ENCODE measurements at places on chromosomes 2 and 18.

GRCh38 chr18:27353273-27353672 lies 168.2 kb upstream of the CHST9 start:
- no peak for DNase-seq

DNA sequence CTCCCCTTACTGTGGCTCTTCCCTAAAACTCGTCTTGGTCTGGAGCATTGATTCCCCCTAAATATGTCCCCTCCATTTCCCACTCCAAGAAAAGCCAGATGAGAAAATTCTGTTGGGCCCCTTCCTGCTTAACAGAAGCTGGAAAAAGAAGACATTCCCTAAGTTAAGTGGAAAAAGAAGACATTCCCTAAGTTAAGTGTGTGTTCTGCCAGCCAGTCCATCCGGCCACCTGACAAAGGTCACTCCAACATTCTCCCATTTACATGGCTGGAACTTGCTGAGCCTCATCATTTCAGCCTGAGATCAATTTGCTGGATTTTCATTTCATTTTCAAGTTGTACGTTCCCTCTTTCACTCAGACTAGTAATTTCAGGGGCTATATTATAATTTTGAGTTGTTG lies 52.0 kb downstream of the LYPD1 start:
- no peak for DNase-seq

- DNase-seq, result no peak
These were observed 23.8 kb upstream of the TXNDC2 start for GRCh38 chr18:9861933-9862332.

DNA sequence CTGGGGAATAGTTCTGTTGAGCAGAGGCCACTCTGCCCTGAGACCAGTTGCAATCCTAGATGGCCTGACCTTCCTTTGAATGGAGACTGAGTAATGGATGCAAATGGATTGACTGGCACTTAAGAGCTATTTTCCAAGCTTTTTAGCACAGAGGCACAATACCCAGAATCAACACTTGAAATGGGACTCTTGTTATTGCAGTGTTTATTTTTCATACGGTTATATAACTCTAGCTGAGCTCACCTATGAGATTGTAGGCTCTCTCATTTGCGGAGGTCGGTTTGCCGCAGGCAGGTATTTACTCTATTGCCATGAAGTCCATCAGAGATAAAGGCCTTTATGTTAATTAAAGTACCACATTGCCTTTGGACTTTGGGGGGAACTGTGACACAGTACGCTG lies 422.3 kb upstream of the CELF4 start:
- DNase-seq, result no peak

GRCh38 chr2:60794271-60794863 lies 38.3 kb downstream of the PAPOLG start:
- DNase-seq, result no peak

Measured in stimulated activated CD8-positive, alpha-beta memory T cell treated with anti-CD3 and anti-CD28 coated beads, Interleukin-4, amount 100 ng/mL, for 1 hour (primary cell).